Amygdala (tissue), 56 donors: ENCODE measurements at places on chromosomes 1 and 21.

- no peak for DNase-seq
Measured at GRCh38 chr1:20400341-20401177, 85.5 kb downstream of the CAMK2N1 start.

GRCh38 chr1:213989002-213989855 lies 1.5 kb downstream of the PROX1 start:
- DNase-seq: no peak

DNA sequence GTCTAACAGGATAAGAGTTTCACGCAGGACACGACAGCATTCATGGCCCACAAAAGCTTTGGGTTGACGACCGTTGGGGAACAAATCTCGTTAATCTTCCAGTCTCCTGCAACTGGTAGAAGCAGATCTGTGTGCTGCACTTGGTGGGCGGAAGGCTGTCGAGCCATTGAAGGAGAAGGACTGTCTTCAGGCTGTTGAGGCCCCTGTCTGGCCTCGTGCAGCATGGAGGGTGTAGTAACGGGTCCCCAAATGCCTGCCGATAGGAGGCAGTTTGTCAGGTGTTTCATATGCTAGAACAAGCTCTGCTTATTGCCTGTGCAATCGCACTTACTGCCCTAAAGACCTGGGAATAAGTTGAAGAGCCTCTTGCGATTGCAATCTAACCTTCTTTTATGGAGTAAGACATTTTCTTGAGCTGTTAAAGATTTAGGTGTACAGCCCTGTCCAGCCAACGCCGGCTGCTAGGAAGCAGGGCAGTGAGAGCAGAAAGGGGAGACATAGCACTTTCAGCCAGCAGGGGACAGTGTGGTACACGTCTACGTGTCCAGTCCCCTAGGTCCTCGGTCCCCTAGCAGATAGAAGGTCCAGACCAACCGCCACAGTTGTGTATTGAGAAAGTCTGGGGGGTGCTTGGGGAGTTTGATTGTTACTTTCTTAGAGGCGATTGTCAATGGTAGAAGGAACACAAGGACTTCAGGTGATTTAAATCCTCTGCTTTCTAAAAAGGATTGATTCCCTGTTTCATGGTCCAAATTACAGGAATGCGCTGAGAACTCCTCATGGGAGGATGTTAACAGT lies 102.3 kb upstream of the TMPRSS2 start:
- no peak for DNase-seq

GRCh38 chr1:20216574-20216973 lies 30.3 kb upstream of the PLA2G2C start:
- DNase-seq: no peak

GRCh38 chr1:169528215-169529067 lies 42.7 kb upstream of the SLC19A2 start:
- DNase-seq: no peak
